ENCODE measurements at places on chromosomes 16 and 17.

DNA sequence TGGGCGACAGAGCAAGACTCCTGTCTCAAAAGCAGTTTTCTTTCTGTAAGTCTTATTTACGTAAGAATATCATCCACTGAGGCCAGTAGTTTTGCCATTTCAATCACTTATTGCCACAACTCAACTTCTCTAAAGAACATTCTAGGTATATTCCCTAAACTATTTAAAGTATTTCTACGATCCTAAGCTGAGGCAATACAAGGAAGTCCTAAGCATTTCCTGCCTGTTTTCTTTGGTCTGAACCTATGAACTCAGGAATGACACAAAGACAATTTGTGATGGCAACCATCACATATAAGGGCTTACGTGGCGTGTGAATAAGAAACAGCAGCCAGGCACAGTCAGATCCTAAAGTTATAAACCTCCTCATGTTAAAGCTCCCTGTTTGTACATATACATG is 14.2 kb downstream of the USP36 start:
- DNase-seq, result no peak

DNA sequence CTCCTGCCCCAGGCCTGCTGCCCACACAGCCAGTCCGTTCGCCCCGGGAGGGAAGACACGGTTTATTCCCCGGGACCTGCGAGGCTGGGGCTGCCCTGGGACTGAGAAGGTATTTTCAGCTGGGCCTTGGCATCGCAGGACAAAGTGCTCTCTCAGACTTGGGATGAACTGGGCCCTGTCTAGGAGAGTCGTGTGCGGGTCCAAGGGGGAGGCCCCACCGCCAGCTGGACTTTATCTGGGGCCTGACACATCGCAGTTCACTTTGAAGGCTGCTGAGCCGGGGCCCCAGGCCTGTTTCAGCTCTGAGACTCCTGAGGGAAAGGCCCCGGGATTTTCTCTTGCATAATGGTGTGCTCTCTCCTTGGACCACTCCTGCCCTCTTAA is 6.8 kb downstream of the CRISPLD2 start:
- DNase-seq, result no peak

DNA sequence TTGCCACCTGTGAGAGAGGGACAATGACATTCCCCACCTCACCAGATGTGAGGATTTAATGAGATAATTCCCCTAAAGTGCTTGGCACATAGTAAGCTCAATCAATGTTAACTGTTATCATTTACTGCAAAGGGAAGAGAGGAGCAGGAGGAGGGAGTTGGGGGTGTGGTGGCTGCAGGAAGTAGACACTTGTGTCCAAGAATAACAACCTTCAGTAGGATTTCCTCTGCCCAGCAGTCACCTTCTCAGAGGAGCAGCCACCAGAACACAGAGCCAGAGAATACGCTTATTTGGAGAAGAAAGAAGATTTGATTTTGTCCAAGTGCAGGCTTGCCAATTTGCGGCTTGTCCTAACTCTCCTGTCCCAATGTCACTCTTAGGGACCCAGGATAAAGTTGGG is 10.2 kb downstream of the CBX4 start:
- no peak for DNase-seq

- DNase-seq, result no peak
Observed at GRCh38 chr17:78766225-78766624, 15.8 kb downstream of the CYTH1 start.

- DNase-seq, result no peak
Observed at GRCh38 chr17:44132275-44132821, 8.9 kb upstream of the HDAC5 start.

DNA sequence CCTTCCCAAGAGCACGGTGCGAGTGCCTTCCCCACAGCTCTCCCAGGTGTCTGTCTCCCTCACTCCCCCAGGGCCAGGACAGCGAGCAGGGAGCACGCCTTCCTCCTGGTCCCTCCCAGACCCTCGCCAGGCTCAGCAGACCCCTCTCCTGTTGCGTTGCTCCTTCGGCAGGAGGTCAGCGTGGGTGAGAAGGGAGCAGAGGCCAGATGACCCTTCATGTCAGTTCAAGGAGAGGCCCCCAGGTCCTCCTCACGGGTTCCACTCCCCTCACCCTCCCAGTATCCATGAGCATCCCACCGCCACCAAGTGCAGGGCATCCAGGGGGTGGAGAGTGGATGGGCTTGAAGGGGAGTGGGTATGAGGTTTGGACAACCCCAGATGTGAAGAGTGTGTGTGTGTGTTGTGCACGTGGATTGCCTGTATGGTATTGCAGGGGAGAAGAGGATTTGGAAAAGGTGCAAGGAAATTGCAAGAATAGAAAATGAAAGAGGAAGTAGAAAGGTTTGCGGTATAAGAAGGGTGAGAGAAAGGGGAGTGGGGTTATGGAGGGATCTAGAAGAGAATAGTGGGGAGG is 17.7 kb downstream of the SGCA start:
- DNase-seq, result no peak

DNA sequence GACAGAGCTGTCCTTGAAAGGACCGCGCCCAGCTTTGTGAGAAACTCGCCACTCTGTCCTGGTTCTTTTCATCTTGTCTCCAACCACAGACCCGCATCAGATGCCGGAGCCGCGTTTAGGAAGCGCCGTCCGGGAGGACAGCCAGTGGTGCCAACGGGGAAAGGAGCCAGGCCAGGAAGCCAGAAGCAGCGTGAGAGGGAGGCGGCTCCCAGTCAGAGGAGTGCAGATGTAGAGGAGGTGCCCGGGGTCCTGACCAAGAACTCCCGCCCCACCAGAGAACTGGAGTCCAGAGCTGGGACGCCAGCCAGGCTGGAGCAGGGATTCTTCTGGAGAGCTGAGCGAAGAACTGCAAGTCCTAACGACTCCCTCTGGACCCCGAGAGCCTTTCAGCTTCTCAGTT is 49.3 kb upstream of the TNRC6C start:
- DNase-seq, result no peak

Data from iPS-NIHi11 (cell line).